Stimulated activated CD8-positive, alpha-beta memory T cell treated with anti-CD3 and anti-CD28 coated beads, Interleukin-2, amount 100 ng/mL, for 1 hour (primary cell): ENCODE measurements at places on chromosomes 16 and 17.

GRCh38 chr17:77129568-77130301 lies 11.0 kb upstream of the SEC14L1 start:
- DNase-seq: no peak

DNA sequence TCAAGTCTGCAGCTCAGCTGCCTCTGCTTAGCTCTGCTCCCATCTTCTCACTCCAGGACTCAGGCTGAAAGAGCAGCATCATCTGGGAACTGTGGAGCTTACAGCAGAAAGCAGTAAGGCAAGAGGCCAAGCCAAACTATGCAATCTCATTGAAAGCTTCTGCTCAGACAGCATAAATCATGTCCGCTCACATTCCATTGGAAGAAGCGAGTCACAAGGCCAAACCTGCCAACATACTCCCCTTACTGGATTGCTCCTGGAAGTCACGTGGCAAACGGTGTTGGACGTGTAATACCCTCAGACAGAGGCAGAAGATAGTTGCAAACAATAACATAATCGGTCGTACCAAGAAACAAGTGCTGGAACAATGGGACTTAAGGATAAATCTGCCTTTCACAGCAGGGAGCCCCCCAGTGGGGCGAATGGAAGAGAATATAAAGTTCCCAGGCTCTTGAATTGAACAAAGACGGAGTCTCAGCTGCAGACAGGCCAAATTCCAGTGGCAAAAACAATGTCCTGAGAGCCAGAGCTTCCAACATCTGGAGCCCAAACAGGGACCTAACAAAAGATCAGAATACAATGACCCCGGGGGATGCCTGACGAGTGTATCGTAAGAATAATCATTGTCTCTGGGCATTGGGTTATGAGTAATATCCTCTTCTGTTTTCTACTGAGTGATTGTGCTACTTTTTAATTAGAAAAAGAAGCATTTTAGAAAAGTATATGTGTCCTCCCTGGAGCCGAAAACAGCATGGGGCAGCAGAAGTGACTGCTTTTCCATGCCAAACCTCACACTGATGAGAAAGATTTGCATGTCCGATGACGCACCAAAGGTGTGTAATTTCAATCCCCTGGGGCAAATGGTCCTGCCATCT lies 68.4 kb downstream of the CMC2 start:
- DNase-seq: no peak

DNA sequence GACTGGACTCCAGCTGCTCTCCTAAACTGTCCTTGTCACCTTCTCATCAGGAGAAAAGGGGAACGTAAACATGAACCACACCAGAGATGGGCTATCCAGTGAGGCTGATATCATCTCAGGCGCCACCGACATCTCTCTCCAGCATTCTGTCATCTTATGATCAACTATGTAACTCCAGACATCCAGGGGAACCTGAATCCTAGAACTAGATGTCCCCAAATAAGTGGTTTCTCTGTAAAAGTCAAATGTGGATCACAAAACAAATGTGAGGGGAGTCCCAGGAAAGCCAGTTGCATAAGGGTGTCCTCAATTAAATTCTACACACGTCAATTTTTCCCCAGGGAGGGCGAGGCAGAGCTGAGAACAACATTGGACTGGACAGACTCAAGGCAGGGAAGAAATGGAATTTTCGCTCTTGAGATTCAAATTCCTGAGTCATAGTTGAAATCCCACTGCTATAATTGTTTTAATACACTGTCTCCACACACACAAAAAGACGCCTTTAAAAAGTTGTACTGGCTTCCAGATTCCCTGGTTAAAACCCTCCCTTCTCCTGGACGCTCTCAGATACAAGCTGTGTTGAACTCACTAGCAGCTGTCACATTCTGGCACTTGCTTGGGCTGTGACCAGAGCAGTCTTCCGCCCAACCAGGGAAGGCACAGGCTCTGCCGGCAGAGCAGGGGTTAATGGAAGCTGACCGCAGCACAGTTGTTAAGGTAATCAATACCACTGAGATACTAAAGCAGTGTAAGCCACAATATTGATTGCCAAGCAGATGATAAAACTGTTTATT lies 62.6 kb downstream of the ZFHX3 start:
- DNase-seq: no peak

DNA sequence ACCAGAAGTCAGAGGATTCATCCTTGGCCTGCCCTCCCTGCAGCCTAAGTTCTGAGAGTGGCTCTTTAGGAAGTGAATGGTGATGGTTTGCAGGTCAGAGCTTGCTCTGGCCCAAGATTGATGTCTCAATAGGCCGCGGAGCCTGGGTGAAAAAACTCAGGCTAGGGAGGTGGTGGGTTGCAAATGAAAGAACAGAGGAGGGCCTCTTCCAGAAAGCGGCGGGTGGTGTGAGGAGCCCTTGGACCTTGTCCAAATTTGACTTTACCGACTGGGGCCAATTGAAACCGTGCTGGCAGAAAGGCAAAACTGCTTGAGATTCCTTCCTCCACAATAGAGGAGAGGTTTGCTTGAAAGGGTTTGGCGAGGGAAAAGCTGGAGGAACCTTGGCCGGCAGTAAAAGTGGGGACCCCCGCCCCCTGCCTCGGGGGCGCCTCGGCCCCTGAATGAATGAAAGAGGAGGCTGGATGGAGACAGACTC lies 331.3 kb downstream of the SEC14L1 start:
- no peak for DNase-seq

- no peak for DNase-seq
Observed at GRCh38 chr17:57357830-57358430, 101.6 kb downstream of the MSI2 start.

DNA sequence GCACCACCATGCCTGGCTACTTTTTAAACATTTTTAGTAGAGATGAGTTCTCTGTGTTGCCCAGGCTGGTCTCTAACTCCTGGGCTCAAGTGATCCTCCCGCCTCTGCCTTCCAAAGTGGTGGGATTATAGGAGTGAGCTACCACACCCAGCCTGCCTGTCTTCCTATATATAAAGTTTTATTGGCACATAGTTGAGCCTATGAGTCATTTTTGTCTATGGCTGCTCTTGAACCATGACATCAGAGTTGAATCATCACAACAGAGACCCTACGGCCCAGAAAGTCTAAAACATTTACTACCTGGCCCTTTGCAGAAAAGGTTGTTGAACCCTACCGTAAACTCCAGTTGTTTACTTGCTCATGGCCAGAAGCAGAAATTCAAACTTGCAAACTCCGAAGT lies 7.9 kb downstream of the SEPTIN12 start:
- no peak for DNase-seq

GRCh38 chr17:68344701-68345136 lies 53.4 kb downstream of the ARSG start:
- DNase-seq: peak; percentile 20

DNA sequence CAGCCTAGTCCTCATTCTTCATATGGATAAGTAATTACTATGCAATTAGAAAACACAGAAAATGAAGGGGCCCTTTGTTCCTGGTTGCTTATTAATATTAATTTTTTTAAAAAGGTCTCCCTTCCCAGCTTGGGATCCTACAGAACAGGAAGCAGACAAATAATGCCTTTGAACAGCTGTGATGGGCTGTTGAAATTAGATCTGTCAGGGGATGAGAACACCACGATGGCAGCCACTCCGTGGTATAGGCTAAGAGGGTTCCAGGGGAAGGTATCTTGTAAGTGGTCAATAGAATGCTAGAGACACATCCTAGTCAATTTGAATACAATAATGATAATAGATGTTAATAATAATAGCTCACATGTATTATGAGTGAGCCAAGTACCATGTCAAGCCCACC lies 83.1 kb downstream of the CCDC182 start:
- no peak for DNase-seq

DNA sequence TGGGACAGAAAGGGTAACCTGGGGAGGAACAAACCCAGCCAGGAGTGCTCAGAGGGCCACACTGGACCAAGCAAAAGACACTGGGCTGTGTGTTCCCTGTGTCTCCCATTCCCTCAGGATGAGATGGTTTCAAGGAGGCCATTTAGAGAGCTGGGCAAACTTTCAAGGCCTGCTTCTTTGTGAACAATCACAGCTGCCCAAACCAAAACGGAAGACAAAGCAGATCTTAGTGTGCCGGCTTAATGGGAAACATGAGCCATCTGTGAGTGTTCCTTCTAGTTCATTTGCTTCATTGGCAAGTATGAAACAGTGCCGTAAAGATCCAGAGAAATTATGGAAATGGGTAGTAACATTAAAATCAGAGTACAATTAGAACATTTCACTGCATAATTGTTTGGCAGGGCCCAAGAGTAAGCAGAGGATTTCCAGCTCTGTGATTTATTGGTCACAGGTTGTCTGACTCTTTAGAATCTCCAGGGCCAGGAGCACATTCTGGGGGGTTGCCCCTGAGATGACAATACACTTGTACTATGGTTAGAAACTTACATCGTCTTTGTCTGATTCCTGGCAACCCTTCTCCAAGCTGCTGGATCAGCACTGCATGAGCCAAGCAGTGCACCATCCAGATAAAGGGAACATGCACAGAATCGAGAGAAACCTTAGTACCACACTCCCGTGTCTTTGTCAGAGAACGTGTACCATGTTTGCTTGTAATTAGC lies 412.1 kb downstream of the RBFOX1 start:
- DNase-seq: no peak

GRCh38 chr17:66661411-66662256 lies 173.3 kb upstream of the CACNG5 start:
- DNase-seq: no peak

DNA sequence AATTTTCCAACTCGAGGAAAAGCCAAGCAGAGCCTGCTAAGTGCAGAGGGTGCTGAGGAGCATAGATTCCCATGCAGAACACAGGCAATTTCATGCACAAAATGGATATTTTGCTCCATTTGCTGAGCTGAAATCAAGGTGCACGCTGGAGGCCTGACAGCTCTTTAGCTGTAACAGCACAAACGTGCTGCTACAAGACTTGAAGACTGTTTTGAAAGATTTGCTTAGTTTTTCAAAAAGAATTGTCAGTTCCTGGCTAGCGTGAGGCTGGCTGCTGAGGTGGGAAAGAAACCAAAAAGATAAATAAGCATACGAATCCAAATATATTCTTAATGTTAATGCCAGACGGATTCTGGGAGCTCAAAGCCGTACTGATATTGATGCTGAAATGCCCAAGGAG lies 309.0 kb upstream of the MAF start:
- no peak for DNase-seq

DNA sequence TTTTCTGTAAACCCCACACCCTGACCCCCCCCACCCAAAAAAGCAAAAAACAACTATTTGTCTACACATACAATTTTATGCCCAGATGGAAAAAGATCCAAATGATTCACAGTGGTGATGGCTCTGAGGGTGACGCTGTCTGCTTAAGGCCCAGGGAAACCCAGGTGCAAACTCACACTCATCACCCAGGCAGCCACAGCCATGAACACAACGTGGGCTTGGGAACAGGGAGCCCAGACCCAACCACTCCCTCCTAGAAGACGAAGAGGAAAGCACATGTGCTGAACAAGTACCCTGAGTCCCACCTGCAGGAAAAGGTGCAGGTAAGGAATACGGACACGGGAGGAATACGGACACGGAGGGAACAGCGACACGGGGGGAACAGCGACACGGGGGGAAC lies 5.4 kb downstream of the HBQ1 start:
- DNase-seq: no peak

- DNase-seq: no peak
Observed at GRCh38 chr17:55722742-55723487, at the start of gene TMEM100. Gene TMEM100, minus strand, starts transcription at chr17:55722864. Its CDS starts 1,794 bp downstream, at chr17:55721070.

- no peak for DNase-seq
Observed at GRCh38 chr17:65085397-65085796, 28.9 kb upstream of the GNA13 start.

DNA sequence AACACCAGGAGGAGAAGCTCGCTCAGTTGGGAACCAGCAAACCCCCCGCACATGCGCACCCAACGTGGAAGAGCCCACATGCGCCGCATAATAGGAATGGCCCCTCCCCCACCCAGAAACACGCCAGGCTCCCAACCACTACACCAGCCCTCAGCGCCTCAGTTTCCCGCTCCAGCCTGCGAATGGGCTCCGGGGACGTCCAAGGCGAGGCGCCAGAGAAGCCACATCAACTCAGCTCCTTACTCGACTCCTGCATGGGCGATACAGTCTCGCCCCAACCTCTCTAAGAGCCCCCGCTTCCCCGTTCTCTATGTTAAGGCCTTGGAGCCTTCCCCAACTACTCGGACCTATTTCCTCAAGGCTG lies 504 bp downstream of the SRSF1 start:
- no peak for DNase-seq

DNA sequence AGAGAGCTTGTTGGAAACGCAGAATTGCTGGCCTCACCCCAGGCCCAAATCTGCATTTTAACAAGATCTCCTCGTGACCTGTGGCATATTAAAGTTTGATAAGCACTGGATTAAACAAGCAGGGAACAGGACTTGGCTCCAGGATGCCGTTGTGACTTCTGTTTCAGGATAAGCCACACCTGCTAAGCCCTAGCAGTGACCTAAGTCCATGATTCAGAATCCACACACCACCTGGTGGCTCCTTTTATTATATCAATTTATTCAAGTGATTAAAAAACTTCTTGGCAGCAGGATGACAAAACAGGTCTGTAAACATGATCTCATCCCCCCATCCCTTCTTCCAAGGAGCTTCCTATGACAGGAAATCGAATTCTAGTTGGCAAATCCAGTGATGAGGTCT lies 9.1 kb downstream of the NAGPA start:
- no peak for DNase-seq

- DNase-seq: no peak
Observed at GRCh38 chr17:4018446-4018845, 54.2 kb upstream of the ATP2A3 start.

DNA sequence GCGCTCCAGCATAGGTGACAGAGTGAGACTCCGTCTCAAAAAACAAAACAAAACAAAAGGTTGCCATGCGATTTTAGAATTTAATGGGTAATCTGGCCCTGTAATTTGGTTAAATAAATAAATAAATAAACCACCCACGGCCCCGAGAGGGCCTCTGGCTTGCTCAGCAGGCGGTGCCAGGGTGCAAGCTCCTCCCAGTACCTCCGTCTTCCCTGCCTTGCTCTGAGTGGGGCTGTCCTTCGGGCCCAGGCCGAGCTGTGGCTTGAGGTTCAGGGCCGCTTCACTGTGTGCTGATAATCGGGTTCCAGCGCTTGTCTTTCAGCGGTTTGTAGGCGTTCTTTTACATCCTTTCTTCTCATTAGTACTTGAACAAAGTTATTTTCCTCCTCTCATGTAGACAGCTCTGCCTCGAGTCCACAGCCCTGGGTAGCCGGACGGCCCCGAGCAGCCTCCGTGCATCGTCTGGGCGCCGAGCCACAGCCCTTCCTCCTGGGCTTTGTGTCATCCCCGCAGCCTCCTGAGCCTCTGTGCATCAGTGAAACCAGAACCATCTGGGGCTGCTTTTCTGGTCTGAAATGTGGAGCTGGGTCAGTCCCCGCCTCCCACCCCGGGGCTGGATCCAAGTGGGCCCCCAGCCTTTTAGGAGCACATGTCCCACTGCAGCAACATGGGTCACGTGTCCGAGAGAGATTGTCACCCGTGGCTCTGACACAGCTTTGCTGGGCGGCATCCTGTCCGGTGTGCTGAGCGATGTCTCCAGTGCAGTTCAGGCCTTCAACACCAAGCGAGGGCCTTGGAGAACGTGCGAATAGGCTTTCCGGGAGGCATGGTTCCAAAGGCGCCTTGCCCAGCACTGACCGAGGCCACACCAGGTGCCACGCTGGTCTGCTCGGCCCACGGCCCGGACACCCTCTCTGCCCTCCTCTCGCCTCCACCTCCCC lies 157.4 kb upstream of the CHMP6 start:
- DNase-seq: no peak
